Stimulated activated CD4-positive, alpha-beta T cell treated with anti-CD3 and anti-CD28 coated beads, Interleukin-2, amount 100 ng/mL, for 4 hours (primary cell): ENCODE measurements at places on chromosomes 16 and 17.

DNA sequence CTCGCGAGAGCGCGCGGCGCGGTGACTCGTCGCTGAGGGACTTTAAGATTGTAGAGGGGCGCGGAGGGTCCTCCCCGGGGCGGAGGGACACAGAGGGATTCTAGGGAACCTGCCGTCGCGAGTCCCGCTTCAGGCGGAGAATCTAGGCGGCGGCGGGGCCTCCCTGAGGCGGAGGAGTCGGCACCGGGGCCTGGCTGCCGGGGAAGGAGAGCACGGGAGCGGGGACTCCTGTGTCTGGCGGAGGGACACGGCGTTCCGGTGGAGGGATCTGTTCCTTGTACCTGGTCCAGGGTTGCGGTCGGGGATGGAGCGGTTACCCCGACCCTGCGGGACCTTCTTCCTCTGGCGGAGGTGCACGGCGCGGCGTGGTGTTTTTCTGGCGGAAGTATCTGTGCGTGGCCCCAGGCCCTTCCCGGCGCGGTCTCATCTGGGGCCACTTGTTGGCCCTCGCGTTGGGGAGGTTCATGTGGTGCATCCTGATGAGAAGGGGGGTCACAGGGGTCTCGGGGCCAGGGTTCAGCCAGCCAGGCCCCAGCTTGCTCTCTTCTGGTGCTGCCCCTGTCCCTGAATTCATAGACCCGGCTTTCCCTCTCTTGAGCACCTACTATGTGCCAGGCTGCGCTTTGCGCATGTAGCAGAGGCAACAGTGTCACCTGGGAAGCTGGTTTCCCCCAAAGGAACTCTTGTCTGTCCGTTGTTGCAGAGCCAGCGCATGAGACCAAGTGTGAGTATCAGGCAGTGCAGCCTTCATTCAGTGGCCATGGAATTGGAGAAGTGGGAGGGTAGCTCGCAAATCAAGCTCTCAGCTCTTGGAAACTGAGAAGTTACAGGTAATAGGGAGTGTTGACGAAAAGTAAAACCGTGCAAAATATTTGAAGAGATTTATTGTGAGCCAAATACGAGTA lies 563 bp upstream of the ZKSCAN2 start:
- peak; percentile 62 for DNase-seq

DNA sequence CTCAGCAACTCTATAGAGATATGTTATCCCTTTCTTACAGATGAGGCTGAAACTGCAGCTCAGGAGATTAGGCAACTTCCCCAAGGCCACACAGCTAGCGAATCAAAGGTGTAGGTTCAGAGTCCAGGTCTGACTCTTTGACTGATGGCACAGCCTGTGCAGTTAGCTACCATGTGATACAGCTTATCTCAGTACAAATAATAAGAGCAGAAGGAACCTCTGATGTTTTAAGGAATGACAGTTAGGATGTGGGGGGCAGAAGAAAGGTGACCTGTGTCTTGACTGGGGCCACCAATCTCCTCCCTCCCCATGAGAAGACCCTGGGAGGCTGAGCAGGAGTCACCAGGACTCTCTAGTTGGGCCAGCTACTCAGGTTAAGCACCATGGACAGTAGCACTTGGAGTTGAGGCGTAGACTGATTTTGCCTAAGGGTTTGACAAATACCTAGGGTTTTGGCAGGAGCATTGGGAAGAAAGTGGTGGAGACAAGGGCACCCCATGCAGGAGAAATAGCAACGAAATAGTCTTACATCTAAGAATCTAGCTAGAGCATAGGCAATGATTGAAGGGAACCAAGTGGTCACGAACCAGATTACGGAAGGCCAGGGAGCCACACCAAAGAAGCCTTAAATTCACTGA lies 22.8 kb upstream of the ACSM2B start:
- no peak for DNase-seq

- no peak for DNase-seq
Measured at GRCh38 chr17:31388770-31389656, 2.5 kb upstream of the RAB11FIP4 start.

DNA sequence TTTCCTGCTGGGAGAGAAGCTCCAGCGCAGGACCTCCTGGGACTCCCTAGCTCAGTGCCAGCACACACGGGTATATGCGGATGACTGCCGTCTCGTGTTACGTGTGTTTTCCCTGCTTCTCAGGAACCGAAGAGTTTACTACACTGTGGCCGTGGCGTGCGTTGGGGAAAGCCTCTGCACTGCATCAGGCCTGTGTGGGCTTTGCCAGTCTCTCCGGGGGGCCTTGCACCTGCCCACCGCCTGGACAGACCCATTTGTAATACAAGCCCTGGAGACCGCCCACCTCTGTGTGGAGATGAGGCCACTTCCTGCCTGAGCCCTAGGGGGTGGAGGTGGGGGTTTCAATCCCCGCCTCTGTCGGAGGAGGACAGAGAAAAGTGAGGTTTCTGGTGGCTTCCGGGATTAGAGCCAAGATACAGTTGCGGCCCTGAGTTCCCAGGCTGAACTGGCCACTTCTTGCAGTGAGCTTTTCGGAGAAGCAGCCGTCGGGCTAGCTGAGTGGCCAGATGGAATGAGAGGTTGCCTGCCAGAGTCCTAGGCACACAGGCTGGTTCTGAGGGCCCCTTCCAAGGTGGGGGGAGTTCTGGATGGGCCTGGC lies 43.4 kb upstream of the GSE1 start:
- DNase-seq: no peak

- no peak for DNase-seq
Measured at GRCh38 chr17:5986644-5987043, 83.5 kb upstream of the WSCD1 start.

DNA sequence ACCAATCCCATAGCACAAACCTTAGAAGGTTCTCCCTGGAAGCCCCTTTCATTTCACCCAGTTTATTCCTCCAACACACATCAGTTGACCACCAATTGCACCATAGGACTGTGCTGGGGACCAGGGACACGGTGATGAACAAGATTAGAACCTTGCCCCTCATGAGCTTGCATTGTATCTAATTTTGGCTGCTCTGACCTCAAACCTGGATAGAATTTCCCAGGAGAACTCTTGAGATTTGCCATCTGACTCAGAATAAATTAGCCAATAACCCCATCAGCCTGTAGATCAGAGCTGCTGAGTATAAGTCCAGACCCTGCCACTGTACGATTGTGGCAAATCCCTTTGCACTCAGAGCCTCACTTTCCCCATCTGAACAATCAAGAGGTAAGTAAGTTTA lies 52.1 kb downstream of the CDH11 start:
- no peak for DNase-seq

- DNase-seq: no peak
Measured at GRCh38 chr16:8886593-8887430, 4.7 kb downstream of the LITAFD start.

- DNase-seq: peak; percentile 66
Measured at GRCh38 chr16:81745704-81746558, 33.2 kb upstream of the PLCG2 start.

DNA sequence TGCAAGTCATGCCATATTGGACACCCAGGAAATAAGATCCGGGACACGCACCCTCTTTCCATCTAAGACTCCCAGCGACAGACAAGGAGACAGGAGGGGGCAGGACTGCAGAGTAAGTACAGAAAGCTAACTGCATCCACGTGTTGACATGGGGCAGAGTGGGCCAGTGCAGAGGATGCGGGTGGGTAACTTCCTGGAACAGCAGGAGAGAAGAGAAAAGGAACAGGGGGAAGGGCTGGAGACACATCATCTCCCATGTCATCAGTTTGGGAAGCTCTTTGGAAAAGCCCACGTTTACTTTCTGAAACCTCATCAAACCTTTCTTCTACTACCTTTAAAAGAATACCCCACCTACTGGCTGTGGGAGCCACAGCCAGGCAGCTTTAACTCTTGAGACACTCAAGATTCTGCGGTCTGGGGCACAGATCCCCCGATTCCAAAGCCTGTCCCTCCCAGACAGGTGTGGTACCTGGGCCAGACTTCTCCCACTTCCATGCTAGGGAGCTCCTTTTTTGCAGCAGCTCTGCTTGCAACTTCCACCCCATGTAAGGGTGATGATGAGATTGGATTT lies 273.5 kb upstream of the RPL38 start:
- no peak for DNase-seq

GRCh38 chr16:75035410-75035968 lies 36.7 kb downstream of the ZNRF1 start:
- DNase-seq: no peak

GRCh38 chr17:48726916-48727286 lies 1.6 kb downstream of the HOXB13 start:
- no peak for DNase-seq

GRCh38 chr17:29031488-29031887 lies 11.5 kb upstream of the PIPOX start:
- DNase-seq: no peak

DNA sequence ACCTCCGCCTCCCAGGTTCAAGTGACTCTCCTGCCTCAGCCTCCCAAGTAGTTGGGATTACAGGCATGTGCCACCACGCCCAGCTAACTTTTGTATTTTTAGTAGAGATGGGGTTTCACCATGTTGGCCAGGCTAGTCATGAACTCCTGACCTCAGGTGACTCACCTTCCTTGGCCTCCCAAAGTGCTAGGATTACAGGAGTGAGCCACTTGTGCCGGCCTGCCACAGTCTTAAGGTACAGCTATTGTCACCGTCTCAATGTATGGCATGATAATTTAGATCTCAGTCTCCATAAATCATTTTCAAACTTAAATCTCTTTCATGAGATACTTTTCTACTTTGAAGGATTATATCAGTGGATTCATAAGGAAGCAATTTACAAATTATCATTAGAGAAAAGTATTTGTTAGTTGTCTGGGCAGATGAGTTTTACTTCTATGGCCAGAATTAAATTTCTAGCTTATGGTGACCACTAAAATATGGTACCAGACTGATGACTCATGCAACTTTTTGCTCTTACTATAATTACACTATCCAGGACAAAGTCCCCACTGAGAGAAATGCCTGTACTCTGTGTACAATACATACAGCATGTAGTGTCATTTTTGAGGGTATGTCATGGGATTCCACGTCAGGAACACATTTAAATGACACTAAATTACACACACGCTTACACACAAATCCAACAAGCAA lies 1230.3 kb upstream of the GOT2 start:
- no peak for DNase-seq

GRCh38 chr17:15482476-15482875 lies 15.1 kb upstream of the CDRT4 start:
- DNase-seq: no peak

- no peak for DNase-seq
Measured at GRCh38 chr17:11986179-11986941, 10.9 kb downstream of the ZNF18 start.

DNA sequence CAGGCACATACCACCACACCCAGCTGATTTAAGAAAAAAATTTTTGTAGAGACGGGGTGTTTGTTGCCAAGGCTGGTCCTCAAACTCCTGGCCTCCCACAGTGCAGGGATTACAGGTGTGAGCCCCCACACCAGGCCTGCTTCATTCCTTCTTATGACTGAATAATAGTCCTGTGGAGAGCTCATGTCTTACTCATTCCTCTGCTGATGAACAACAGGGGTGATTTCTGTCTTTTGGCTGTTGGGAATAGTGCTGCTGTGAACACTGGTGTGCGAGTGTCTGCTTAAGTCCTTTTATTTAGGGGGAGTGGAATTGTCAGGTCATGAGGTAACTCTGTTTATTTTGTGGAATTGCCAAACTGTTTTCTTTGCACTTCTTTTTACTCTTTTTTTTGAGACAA lies 2.7 kb upstream of the CTRB1 start:
- DNase-seq: no peak

DNA sequence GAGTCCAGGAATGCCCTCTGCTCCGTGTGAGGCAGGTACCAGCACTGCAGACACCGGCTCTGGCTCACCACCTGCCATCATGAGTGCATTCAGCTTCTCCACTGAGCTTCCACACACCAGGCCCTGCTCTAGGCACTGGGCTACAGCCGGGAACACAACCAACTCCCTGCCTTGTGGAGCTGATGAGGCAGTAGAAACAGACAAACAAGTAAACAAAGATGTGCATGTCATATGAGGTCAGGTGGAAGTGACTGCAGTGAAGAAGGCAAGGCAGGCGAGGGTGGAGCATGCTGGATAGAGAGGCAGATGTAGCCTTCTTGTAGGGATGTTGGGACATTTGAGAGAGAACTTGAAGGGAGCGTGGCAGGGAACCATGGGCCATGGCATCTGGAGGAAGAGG lies 5.0 kb downstream of the NLRC5 start:
- DNase-seq: no peak

DNA sequence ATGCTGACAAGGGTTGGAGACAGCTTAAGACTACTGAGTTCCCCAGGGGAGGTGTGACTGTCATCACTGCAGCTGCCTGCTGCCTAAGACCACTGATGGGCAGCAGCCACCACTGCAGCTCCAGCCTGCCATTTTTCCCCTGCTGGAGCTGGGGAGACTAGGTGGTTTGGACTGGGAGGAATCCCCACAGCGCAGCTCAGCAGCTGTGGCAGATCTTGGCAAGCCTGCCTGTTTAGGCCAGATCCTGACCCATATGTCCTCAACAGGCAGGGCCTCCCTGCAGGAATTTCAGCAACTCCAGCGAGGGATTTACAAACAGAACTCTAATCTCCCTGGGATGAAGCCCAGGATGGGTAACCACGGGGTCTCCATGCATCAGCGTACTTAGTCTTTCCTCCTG lies 356.4 kb upstream of the TOM1L1 start:
- no peak for DNase-seq

- DNase-seq: no peak
Measured at GRCh38 chr17:46753776-46754175, 64.7 kb downstream of the WNT3 start.

DNA sequence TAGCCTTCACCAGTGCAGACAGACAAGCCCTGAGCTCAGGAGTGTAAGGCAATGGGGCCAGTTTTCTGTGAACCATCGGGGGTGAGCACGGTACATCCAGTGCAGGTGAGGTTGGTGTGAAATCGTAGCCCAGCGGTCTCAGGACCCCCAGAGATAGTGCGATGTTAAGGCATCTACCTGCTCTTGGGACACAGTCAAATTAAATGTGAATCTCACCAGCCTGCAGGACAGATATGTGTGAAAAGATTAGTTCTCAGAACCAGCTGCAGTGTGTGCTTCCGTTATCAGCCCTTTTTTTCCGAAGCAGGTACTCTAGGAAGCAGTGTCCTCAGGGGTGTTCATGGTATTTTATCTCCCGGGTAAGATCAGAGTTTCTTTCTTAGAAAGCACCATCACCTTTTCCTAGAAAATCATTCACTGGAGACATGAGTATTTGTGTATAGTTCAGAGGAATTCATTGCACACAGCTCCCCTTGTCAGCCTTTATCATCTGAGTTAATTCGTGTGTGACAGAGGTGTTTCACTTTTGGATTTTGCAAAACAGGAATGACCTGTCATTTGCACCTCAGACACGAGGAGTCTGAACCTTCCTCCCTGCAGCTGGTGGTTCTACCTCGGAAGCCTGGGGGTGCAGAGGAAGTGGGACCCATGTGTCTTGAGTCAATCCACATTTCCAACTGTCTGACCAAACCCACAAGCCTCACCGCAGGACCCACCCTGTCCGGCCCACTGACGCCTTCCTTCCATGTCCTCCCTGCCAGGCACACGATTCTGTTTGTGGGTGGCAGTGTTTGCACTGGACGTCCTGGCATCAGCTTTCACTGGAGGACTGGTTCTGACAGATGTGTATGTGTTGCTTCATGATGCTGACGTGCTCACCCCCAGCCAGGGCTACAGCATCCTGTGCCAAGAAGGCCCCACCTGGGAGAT lies 107.8 kb downstream of the CLEC16A start:
- peak; percentile 6 for DNase-seq
